Skin of body (tissue), 3 donors: ENCODE measurements at places on chromosomes 6 and 20. TPM values are rescaled to one million over a fixed set of nuclear protein-coding genes. Genes with fewer than 3 reads are reported as not detected.

- DNase-seq = no peak
Observed at GRCh38 chr6:16909658-16910360, 148.5 kb upstream of the ATXN1 start.

GRCh38 chr6:32842021-32842650 lies 1.7 kb downstream of the PSMB8 start:
- DNase-seq = no peak

GRCh38 chr6:150380256-150380655 lies 11.4 kb downstream of the IYD start:
- no peak for DNase-seq

- DNase-seq = no peak
Observed at GRCh38 chr6:167948716-167949115, 48.8 kb upstream of the KIF25 start.

LGSN gene
- total RNA-seq = not detected

CEP250 gene
- total RNA-seq = 23.1 TPM

GRCh38 chr6:148559848-148560433 lies 186.9 kb upstream of the UST start:
- DNase-seq = peak; percentile 77

- no peak for DNase-seq
Observed at GRCh38 chr20:55070001-55070400, 594.6 kb downstream of the DOK5 start.

DNA sequence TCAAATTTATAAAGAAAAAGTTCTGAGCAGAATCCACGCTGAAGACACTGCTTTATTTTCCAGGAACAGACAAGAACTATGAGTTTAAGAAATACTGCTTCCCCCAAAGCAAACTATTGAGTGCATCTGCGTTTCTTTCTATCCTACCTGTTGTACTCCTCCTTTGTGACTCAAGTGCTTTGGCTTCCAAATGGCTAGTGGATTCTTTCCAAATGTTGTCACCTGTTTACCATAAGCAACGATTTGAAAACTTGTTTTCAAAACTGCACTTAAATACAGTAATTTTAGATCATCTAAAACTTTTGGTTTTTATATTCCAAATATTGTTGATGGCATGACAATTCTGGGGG lies 9.5 kb downstream of the PXDC1 start:
- no peak for DNase-seq

LRFN2 gene
- 0.49 TPM for total RNA-seq

DNA sequence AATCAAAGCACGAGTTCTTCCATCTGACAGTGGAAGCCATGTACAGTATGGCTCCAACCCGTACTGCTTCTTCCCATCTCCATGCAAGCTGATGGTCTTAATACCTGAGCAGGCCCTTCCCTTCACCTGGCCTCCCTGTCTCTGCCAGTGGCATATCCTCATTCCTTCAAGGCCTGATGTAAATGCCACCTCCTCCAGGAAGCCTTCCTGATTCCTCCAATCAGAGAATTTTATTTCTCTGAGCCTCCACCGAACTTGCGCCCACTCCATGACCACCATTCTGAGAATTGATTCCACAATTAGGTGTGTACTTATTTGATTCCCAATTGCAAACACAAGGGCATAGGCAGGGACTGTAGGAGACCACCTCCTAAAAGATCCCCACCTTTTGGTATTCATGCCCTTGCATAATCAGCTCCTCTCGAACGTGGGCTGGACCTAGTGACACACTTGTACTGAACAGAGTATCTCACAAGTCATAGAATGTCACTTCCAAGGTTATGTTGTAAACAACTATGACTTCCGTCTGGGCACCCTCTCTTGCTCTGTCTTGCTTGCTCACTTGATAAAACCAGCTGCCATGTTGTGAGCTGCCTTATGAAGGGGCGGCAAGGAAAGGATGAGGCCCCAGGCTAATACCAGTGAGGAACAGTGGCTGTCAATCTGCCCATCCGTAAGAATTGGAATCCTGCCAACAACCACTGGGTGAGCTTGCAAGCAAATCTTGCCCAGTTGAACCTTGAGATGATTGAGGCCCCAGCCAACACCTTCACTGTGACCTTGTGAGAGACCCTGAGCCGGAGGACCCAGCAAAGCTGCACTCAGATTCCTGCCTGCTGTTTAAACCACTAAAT lies 38.8 kb downstream of the CPNE5 start:
- no peak for DNase-seq

DNA sequence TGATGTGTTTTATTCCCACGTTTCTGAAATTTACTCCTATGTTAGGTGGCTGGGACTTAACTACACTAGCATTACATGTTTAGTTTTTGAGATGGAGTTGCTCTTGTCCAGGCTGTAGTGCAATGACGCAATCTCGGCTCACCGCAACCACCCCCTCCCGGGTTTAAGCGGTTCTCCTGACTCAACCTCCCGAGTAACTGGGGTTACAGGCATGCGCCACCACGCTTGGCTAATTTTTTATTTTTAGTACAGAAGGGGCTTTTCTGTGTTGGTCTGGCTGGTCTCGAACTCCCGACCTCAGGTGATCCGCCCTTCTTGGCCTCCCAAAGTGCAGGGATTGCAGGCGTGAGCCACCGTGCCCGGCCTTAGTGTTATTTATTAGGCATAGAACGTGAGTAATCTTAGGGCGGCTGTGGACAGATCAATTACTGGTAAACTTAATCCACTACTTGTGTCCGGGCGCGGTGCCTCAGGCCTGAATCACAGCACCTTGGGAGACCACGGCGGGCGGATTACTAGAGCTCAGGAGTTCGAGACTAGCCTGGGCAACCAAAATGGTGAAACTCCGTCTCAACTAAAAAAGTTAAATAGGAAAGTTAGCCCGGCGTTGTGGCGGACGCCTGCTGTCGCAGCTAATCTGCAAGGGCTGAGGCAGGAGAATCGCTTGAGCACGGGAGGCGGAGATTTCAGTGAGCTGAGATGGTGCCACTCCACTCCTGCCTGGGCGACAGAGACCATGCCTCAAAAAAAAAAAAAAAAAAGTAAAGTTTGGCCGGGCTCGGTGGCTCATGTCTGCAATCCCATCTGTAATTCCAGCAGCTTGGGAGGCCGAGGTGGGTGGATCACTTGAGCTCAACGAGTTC lies 123.7 kb upstream of the BTN3A2 start:
- DNase-seq = no peak

DNA sequence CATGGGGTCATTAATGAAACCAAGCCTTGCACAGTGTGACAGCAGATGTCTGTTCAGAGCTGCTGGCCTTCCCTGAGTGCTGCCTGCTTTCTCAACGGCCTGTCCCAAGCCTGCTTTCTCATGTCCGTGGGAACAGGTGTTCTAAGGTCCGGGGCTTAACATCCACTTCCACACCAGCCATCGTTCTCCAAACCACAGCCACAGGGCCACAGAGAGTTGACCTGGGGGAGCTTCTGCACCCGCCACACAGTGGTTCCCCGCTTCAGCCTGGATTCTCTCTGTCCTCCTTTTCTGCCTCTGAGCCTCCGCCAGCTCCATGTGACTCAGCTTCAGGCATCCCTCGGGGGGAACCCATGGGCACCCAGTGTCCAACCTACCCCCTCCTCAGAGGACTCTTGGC lies 26.9 kb upstream of the PPP1R3G start:
- no peak for DNase-seq

SLC22A16 gene
- 2.0 TPM for total RNA-seq

DNA sequence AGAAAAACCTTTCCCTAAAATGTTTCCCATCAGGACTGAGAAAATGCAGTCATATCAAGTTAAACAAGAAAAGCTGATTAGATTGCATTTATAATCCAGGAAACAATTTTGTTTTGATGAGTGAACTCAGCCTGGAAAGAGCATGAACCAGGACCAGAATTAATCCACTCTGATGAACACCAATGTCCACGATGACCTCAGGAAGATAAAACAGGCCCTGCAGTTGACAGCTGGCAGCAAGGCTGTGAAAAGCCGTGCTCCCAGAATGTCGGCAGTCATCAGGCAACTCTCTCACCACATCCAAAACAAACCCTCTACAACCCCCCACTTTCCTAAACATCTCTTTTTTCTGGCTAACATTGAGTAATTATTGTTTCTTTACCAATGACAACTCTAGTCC lies 74.0 kb upstream of the PROKR2 start:
- no peak for DNase-seq

DNA sequence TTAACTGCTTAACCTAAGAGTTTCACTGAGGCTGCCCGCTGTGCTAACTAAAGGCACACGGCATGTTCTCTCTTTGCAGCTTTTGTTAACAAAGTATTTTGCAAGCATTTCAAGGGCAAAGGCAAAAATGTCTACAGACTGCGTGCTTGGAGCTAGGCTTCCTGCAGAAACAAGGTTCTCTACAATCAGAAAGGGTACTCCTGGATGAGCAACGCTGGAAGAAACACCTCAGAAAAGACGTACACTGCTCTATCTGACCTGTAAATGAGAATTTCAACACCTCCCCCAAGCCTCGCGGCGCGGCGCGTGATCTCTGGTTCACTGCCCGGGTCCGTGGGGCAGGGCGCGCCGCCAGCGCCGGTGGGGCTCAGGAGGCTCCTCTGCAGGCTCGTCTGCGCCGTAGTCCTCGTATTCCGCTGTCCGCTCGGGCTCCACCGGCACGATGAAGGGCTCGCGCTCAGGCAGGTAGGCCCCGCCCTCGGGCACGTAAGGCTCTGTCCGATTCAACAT lies 120.9 kb downstream of the COL12A1 start:
- DNase-seq = no peak

DNA sequence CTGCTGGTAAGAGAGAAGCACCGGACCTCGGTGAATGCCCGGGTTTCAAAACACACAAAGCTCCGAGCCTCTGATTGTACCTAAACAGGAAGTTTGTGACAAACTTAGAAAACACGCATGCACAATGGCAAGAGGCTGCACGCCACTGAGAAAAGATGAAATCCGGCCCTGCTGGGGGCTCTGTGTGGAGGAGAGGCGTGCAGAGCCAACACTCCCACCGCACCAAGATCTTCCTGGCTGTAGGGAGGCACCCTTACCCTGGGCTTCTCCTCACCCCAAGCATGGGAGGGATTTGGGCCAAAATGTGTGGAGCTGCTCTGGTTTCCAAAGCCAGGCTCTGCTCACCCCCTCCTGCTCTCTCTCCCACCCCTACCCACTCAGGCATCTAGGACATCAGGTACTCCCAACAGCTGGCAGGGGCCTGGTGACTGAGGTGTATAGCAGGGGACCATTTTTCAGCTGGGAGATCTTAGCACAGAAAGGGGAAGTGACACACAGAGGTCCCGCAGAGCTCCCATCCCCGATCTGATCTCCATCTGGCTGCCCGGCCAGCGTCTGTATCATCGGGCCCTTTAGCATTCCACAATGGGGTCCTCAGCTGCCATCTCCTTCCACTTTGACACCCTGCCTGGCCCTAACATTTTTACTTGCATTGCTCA lies 84.2 kb downstream of the TRERF1 start:
- DNase-seq = no peak

- DNase-seq = no peak
Observed at GRCh38 chr20:4151991-4152695, 136.8 kb upstream of the RNF24 start.

- no peak for DNase-seq
Observed at GRCh38 chr6:153994811-153995210, 44.2 kb upstream of the OPRM1 start.

RNF144B gene
- 24.4 TPM for total RNA-seq

LY6G5C gene
- total RNA-seq = not detected

GRCh38 chr6:167393731-167394130 lies 68.8 kb downstream of the TTLL2 start:
- no peak for DNase-seq

SIRPG gene
- not detected for total RNA-seq

GRCh38 chr20:46512943-46513844 lies at the start of gene ZNF334:
Gene ZNF334, minus strand, starts transcription at chr20:46513559. Its CDS starts 1,457 bp downstream, at chr20:46512102.
- peak; percentile 6 for DNase-seq

DNA sequence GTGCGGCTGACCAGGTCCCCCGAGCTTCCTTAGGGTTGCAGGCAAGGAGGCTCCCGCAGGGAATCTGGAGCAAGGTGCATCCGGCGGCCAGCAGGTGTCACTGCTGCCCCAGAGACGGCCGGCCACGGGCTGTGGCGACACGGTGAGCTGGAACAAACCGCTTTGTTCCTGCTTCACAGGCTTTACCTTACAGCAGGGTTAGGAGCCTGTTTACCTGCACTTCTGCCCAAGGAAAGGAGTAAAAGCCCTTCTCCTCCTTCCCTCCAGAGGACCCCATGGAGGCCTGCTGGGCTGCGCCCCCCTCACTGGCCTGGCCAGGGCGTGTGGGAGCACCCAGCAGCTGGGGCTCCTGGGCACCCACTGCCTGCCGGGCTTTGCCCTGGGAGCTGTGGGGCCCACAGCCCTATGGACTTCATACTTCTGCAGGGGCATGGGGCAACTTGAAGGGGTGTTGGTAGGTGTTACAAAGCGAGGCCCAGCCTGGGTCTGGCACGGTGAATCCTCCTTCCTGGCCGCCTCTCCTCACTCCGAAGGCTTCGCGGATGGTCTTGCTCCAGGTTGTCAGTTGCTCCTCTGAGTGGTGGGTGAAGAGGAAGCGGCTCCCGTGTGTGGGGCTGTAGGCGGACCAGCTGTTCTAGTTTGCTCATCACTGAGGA lies 88.4 kb downstream of the CDC5L start:
- DNase-seq = peak; percentile 49

CGA gene
- 32.0 TPM for total RNA-seq

DNA sequence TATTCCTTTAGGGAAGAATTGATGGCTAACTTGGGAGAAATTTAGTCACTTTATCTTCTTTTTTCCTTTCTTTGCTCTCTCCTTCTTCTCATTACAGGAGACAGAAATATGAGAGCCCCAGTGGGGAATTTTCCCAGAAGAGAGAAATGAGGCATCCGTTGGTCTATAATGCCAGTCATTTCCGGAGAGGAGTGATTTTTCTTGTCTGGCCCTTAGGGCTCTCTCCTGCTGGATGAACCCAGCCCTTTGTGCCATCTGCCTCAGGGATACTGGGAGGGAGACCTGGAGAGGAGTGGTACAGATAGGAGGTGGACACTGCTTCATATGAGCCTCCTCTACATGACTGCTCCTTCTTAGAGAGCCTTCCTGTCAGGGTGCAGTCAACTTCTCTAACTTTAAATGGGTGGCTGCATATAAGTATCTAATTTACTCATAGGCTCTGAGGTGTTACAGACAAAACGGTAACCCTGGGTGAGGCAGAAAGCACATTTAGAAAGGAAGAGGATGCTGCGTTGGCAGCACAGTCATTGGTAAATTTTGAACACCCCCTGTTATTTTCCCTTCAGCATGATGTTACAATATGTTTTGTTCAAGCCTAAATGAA lies 21.9 kb downstream of the RIMS1 start:
- DNase-seq = no peak

GRCh38 chr6:73104921-73105320 lies 120.4 kb downstream of the KHDC1L start:
- no peak for DNase-seq

GRCh38 chr20:25310268-25310920 lies 62.5 kb downstream of the PYGB start:
- DNase-seq = no peak

- no peak for DNase-seq
Observed at GRCh38 chr6:16498237-16498636, 259.9 kb downstream of the GMPR start.

GRCh38 chr6:4610256-4610655 lies 165.9 kb upstream of the CDYL start:
- DNase-seq = no peak

ARG1 gene
- total RNA-seq = 23.9 TPM

DNA sequence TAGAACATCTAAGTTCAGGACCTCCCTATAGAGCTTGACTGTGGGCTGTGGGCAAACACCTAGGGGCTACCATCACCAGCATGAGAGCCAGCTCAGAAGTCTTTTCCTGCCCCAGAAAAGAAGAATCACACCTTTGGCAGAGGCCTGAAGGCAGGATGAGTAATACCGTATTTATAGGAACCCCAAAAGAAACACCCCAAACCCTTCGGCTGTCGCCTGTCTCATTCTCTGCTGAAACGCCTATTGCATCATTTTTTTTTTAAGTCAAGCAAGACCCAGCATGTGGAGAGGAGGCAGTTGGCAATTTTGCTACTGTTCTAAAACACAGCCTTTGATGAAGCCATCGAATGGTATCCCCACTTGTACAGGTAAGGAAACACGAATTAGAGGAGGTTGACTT lies 436.4 kb downstream of the TFAP2A start:
- no peak for DNase-seq
